ENCODE measurements at places on chromosomes 2 and 18. TPM values are rescaled to one million over a fixed set of nuclear protein-coding genes. Genes with fewer than 3 reads are reported as not detected.

GRCh38 chr2:55025627-55026026, 24.6 kb downstream of the RTN4 start:
- no peak for DNase-seq

GRCh38 chr18:6606411-6607085, 123.0 kb upstream of the ARHGAP28 start:
- DNase-seq = no peak

ARHGAP15 gene
- total RNA-seq = 18.5 TPM

C2orf72 gene
- 0.97 TPM for total RNA-seq

RGPD3 gene
- 0.21 TPM for total RNA-seq

KLHL41 gene
- 0.68 TPM for total RNA-seq

FAM124B gene
- total RNA-seq = 4.8 TPM

MYO5B gene
- total RNA-seq = 23.3 TPM

Measured in lower lobe of right lung (tissue), 2 donors.